ENCODE measurements at places on chromosomes 13 and 19.

- no peak for DNase-seq
Observed at GRCh38 chr13:99778500-99778899, 193.1 kb downstream of the ZIC5 start.

GRCh38 chr19:33766623-33767022, 30.0 kb upstream of the KCTD15 start:
- no peak for DNase-seq

GRCh38 chr13:112255550-112256120, 120.5 kb upstream of the SPACA7 start:
- no peak for DNase-seq

DNA sequence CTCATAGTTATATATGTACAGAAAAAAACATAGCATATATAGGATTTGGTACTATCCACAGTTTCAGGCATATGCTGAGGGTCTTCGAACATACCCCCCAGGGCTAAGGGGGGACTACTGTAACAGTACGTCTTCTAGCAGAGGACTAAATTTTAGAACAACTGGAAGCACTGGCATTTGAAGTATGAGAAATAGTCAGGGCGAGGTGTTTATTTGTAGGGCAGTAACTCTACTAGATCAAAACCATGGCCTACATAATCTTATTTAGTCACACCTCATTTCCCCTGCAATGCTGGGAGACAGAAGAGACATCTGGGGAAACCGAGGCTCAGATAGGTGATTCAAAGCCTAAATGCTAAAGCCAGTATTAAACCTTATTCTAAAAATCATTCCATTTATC, 245.6 kb downstream of the DCT start:
- DNase-seq, result no peak

DNA sequence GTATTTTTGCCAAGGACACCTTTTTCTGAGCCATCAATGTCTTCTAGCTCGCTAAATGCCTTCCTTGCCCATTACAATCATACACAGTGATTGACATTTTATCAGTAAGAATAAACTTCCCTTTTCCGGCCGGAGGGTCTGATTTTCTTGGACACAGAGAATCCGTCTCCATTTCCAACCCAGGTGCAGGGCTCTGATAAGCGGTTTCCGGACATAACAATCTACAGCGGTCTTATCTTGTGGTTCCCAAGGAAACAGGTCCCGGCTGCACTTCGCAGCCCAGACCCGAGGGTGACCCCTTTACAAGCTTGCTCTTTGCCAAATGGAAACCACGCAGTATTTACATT, 5.1 kb upstream of the ZNF77 start:
- DNase-seq, result no peak

DNA sequence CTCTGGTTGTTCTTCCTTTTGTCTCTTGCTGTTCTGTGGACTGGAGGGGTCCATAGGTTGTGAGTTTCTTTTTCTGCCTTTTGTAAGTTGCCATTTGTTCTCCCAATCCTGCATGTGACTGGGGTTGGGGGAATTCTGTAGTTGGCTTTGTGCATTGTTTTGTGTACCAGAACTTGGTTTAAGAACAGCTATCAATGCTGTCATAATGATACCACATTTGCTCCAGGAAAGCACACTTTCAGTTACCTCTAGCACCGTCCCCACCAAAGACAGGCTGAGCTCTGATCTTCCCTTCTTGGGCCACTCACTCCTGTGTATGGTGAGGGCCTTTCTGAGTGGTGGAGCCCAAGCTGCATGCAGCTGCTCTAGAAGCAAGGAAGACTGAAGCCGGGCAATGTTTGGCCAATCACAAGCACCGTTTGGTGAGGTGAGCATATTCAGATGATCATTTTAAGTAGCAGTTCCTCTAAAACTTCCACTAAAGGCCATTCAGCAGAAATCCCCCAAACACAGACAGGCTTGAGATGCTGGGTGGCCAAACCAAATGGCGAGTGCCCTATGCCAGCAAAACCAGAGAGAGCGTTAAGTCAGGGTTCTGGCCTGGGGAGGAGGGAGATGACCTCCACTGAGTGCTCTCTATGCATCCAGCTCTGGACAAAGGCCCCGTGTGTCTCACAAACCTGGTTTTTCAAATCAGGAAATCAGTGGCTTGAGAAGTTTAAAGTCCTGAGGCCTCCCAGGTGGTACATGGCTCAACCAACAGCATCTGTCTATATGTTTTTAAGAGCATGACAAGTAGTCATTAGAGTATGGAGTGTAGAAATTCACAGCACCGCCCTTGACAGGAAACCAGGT, 120.7 kb upstream of the SPATA13 start:
- no peak for DNase-seq

GRCh38 chr19:13640611-13641010, 123.7 kb upstream of the MRI1 start:
- no peak for DNase-seq

DNA sequence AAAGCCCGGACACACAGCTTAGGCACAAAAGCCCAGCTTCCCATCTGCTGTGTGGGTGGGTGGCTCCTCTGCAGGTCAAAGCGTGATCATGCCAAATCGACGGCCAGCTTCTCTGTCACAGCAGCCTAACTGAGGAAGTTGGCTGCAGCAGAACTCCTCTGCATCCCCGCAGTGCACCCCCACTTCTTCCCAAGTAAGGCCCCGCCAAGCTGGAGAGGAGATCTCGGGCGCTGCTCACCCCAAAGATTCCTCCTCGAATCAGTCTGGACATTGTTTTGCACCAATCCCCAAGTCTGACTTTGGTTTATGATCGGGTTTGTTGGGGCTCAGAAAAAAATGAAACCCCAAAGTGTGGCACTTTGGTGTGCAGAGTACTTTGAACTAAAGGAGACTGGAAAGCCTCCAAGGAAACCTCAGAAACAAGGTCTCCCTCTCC, 19.7 kb upstream of the CPB2 start:
- DNase-seq, result no peak

GRCh38 chr19:45477713-45478453, 10.1 kb downstream of the FOSB start:
- peak; percentile 64 for DNase-seq

- DNase-seq, result peak; percentile 23
Observed at GRCh38 chr19:57068921-57069697, 50.7 kb upstream of the USP29 start.

GRCh38 chr13:98374750-98375149, 197.7 kb upstream of the RNF113B start:
- DNase-seq, result no peak

GRCh38 chr13:106918557-106918860, 350.6 kb upstream of the ARGLU1 start:
- DNase-seq, result no peak

DNA sequence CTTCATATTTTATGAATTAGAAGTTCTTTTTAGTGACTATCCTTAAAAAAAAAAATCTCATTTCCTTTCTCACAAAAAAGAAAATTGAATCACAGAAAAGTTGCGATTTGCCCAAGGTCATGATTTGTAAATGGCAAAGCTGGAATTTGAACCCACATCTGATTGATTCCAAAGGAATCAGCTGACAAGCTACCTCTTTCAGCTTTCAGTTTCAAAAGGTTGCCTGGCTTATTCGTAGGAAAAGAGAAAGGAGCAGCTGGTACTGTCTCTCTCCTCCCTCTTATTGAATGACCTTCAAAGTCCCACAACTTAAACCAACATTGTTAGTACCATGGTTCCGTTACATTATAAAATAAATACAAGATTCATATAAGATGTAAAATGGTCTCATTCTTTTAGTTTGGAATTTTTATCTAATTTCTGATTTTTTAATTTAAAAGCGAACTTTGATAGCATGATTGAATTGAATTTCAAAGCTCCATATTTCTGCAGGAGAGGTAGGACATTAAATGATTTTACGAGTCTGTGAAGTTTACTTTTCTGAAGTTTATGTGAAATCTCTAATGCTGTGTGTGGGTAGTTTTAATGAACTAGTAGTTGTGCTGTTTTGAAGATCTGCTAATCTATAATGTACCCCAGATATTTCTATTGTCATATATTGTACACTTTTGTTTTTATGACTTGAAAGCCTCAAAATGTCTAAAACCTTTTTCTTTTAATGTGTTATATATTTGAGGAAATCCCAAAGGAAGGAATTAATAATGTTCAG, 18.5 kb upstream of the KCTD4 start:
- DNase-seq, result no peak

DNA sequence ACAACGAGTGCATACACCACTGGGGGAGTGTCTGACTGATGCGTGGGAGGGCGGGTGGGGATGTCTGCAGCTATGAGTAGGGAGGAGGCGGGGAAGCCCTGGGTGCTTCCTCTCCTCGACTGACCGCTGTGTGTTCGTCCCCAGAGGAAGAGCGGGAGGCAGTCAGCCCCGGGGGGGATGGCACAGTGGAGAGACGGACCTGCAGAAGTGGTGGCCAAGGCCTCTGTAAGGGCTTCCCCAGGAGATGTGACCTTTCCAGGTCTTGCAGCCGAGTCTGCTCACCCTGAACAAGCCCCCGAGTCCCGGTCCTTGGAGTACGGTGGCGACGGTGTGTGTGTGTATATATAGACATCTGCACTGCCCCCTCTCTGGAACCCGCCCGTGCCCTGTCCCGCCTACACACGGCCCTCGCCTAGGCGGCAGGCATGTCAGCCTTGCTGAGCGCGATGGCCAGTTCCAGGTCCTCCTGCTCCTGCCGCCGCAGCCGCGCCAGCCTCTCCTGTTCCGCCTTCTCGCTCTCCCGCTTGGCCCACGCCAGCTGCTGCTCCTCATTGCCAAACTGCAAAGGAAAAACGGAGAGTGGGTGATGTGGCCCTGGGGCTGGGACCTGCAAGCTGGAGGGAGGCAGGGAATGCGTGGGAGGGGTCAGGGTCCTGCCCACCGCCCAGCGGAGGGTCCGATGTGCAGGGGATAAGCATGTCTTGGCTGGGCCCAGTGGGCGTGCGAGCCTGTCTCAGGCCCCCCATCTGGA, 30.8 kb downstream of the KLF2 start:
- no peak for DNase-seq

DNA sequence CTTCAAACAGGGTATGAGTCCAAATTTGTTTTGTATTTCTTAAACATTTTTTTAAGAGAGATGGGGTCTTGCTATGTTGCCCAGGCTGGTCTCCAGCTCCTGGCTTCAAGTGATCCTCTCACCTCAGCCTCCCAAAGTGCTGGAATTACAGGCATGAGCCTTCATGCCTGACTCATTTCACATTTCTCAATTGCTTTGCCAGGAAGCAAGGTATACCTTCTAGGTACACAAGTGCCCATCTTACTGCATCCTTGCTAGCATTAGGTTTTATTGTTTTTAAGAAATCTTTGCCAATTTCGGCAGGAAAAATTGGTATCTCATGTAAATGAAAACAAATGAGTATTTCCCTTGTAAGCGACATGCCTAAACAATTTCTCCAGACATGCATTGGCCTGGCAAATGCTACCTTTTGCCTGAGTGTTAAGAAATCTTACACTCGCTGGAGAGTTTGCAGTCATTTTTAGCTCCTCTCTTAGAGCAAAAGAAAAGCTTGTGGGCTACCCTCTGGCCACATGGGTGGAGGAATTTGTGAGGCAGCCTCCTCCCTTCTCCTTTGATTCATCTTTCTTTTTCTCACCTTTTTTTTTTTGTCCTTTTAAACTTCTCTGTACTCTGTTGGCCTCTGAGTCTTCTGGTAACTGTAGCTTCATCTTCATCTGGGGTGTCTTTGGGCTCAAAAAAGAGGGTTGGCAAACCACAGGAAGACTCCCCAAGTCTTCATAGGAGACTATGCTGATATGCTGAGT, 33.0 kb downstream of the ACTL9 start:
- no peak for DNase-seq

GRCh38 chr13:66915596-66916185, 314.4 kb downstream of the PCDH9 start:
- no peak for DNase-seq

DNA sequence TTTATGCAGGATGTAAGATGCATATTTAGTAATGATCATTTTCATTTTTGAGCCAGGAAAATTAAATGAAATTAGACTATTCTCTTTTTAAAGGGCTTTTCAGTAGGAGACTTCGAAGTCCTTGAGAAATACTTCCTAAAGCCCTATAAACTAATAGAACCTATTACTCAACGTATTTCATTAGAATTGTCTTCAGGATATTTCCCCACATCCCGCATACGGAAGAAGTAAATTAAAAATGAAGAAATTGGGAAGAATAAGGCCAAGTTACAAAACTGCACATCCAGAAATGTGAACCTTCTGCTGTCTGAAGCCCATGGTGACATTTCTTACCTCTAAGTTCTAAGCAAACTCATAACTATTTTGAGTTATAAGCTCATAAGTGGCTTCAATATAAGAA, 66.5 kb downstream of the RXFP2 start:
- no peak for DNase-seq

DNA sequence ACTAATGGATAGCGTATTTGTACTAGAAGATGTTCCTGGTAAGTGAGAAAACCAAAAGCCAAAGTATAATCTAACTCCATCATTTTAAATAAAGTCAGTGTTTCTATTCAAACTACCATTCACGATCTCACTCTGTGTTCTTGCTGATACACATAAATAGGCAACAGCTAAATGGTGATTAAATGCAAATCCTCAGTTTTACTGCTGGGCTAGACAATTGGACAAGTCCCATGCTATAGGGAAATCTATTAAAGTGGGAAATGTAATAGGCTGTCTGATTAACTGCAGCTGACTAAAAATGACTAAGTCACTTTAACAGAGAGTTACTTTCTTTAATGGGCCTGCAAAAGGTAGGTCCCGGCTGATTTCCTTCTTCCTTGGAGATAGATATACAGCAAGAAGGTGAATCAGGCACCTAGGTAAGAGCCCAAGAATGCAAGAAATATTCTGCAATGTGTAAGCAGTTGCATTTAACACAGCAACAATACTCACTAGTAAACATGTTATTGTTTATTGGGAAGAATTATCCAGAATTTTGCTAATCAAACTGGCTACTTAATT, 298.4 kb downstream of the SLITRK6 start:
- DNase-seq, result no peak

DNA sequence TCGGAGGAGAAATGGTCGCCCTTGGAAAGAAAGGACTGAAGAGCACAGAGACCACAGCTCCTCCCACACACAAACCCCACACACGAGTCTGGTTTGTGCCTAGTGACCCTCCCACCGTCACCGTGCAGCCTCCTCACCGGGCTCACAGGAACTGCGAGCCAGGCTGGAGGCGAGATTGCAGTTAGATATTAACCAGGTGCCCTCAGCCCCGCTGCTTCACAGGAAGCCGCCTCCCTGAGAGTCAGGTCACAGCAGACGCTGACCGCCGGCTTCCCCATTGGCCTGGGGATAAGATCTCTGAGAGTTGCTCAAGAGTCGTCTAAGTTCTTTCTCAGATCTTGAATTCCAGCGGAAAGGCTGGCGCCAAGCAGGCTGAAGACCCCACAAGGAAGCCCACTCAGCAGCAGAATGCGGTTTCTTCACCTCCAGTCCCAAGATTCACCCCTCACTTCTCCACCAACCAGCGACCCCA, 870 bp downstream of the ZNF44 start:
- peak; percentile 8 for DNase-seq

DNA sequence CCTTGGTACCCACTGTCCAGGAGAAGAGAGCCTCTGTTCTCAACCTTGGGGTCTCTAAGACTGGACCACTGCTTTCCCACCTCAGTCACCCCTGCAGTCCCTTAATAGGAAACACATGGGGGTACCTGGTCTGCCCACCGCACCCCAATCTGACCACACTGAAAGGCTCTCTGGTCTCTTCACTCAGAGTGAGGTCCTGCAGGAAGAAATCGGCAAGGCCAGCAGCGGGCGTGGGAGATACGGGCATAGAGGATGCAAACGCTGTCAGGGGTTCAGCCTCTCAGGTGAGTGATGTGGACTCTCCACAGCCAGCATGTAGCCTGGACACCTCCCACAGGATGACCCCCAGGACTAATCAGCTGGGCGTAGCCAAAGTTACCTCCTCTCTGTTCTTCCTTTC, 3.5 kb downstream of the SIGLEC9 start:
- DNase-seq, result no peak
